ENCODE measurements at places on chromosomes 3 and 15.

GRCh38 chr3:123834631-123835030 is 49.5 kb downstream of the MYLK start:
- DNase-seq: peak; percentile 87

- no peak for DNase-seq
Observed at GRCh38 chr3:189512039-189512438, 119.2 kb upstream of the TP63 start.

GRCh38 chr15:88529021-88529630 is 17.4 kb downstream of the DET1 start:
- DNase-seq: peak; percentile 40

- DNase-seq: no peak
Observed at GRCh38 chr3:117565777-117566176, 856.2 kb downstream of the TUSC7 start.

DNA sequence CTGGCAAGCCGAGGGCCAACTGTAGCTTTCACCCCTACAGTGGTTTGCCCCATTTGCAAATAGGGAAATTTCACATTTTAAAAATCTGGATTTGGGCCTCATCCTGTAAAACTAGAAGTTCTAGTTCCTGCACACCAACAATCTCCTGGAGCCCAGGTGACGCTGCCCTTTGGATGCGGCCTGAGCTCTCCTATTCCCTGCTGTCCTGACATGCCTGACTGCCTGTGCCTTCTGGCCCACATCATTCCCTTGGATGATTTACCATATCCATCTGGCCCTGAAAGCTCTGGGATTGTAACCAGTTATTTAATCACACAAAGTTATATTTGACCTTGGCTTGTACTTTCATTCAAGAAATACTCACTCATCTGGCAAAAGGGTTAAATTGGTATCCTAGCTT is 272.3 kb downstream of the ARRDC4 start:
- DNase-seq: no peak

DNA sequence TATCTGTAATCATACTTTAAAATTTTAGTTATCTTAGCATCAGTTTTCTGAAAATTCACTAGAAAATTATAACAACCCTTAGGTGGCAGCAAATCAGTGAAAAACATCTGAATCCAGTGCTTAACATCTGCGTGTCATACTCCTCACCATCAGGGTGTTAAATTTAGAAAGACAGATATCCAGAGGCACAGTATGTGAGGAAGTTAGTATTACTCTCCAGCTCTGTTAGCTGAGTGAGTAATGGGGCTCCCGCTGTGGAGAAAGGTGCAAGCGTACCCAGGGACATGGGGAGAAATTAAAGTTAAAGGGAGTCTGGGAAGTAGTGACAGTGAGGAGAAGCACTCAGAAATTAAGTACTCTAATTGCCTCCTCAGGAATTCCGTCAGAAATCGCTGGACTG is 50.9 kb downstream of the CEP63 start:
- DNase-seq: no peak

- no peak for DNase-seq
Observed at GRCh38 chr3:52210550-52211046, 12.6 kb downstream of the ALAS1 start.

- no peak for DNase-seq
Observed at GRCh38 chr3:29410660-29411405, 130.0 kb downstream of the RBMS3 start.

- no peak for DNase-seq
Observed at GRCh38 chr15:27448986-27449385, 478.0 kb downstream of the GABRG3 start.

DNA sequence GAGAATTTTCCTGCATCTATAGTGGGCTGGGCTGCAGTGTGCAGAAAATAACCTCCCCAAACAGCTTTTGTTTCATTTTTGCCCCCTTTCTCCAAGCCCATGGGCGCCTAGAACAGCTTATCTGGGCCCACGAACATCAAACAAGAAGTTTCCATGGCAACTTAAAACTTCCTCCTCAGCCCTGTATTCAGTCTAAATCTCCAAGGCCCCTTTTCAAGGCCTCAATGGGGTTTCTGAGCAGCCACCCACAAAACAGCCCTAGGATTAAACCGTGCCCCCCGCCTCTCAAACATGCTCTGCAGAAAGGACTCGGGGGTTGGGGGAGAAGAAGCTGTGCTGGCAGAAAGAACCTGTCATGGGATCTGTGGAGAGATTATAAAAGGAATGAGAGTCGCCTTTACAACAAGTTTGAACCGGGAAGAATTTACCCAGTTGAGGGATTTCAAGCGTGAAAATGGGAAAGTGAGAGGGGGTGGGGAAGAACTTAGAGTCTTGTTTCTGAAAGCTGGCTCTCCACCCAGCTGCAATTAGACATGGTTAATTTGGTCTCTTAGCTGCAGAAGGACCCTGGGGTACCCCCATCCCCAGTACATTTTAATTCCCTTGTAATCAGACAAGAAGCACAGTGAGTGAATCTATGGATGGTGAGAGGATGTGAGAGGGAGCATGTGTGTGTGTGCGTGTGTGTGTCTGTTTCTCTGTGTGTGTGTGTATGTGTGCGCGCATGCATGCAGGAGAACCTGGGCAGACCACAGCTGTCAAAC is 4.3 kb upstream of the FAM107A start:
- DNase-seq: no peak

- no peak for DNase-seq
Observed at GRCh38 chr3:42720126-42720525, 17.5 kb upstream of the HHATL start.

DNA sequence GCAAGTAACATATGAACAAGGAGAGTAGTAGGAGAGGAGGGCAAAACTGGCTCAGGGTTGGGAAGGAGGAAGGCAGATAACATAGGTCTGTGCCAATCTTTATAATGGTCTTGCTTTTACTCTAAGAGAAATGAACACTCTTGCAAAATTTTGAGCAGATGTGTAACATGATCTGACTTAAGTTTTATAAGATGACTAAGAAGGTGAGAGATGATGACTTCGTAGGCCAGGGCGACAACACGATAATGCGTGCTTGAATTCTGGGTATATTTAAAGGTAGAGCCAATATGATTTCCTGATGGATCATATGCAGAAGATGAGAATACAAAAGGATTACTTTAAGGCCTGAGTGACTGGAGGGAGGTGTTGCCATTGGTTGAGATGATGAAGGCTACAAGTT is 265.4 kb upstream of the KCNMB2 start:
- DNase-seq: no peak

GRCh38 chr3:48435774-48436476 is 4.0 kb downstream of the CCDC51 start:
- peak; percentile 66 for DNase-seq

DNA sequence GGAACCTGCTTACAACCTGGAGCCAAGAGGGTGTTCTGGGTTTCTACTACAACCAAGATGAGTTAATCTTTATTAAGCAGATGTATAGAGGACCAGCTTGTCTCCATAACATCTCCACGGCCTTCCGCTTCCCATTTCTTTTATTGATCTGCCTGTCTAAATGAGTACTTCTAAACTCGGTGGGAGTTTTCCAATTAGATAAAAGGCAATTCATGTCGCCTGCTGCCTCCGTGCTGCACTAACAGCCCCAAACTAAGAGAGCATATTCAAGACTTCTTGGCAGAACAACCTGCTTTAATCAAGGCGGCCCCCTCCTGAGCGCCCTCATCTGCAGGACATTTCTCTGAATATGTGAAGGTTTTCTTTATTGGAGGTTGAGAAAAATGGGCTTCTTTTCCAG is 270.1 kb downstream of the PDCD6IP start:
- DNase-seq: no peak

DNA sequence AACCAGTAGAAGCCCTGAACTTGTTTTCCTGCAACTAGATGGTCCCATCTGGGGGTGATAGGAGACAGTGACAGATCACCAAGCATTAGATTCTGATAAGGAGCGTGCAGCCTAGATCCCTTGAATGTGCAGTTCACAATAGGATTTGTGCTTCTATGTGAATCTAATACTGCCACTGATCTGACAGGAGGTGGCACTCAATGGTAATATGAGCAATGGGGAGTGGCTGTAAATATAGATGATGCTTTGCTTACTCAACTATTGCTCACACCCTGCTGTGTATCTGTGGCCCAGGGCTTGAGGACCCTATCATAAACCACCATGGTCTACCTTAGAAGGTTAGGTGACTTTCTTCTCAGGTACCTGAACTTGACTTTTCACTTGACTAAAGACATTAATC is 417.1 kb upstream of the ARHGEF26 start:
- no peak for DNase-seq

DNA sequence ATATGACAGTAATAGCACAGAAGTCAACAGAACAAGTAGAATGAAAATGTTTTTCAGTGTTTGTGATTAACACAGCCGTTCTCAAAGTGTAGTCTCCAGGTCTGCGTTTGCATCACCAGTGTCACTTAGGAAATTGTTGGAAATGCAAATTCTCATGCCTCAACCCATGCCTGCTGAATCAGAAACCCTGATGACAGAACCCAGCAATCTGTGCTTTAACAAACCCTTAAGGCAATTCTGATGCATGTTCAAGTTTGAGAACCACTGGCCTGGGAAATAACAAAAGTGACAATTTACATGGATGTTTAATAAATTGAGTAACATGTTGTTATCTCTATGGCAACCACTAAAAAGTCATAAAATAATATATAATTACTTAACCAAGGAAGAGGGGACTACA is 103.1 kb upstream of the ATP11B start:
- DNase-seq: no peak

- DNase-seq: no peak
Observed at GRCh38 chr3:143298886-143299535, 179.4 kb downstream of the CHST2 start.

- DNase-seq: no peak
Observed at GRCh38 chr15:66703540-66703941, 1.5 kb downstream of the SMAD6 start.

Data from GM04504 (cell line).